ENCODE measurements at places on chromosomes 7 and 10.

- DNase-seq, result no peak
These were observed 46.4 kb downstream of the MTURN start for GRCh38 chr7:30181211-30181610.

GRCh38 chr10:77189075-77189474, 448.5 kb downstream of the KCNMA1 start:
- no peak for DNase-seq

DNA sequence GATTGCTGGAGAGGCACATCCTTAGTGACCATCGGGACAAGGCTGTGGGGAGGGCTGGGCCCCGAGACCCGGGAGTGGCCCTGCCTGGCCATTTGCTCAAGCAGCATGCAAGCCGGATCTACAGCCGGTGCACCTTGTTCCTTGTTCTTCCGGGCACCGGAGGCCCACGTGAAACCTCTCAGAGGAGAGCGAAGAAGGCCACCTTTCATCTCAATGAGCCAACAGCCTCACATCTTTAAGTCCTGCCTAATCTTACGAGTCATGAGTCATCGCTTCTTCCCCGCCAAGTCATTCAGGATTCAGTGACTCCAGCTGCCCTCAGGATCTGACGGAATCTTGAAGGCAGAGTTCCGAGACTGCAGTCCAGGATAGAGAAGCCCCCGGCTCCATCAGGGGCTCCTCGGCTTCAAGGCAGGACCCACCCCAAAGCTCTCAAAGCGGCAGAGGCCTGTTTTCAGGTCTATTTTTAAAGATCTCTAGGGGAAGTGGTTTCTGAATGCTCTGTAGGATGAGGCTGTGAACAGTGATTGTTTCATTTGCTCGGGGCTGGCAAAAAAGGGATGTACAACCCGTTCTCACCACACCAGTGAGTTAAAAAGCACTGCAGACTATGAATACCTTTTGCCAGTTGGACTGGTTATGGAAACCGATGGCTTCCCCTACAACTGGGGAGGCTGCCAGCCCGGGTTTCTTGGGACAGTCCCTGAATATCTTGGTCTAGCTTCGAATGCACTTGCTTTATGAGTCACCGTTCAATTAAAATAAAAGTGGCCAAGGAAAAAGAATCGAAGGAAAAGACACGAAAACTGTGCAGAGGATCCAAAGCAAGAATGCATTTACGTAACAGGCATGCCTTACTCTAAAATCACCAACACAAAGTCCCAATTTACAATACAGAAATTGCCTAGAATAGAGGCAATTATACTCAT, 57.2 kb upstream of the ECHDC3 start:
- peak; percentile 93 for DNase-seq

GRCh38 chr10:91022924-91023699, 102.2 kb upstream of the ANKRD1 start:
- DNase-seq, result no peak

DNA sequence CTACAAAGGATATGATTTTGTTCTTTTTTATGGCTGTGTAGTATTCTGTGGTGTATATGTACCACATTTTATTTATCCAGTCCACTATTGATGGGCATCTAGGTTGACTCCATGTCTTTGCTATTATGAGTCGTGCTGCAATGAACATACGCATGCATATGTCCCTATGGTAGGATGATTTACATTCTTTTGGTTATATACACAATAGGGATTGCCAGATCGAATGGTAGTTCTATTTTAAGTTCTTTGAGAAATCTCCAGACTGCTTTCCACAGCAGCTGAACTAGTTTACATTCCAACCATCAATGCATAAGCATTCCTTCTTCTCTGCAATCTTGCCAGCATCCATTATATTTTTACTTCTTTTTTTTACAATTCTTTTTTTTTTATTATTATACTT, 35.6 kb upstream of the FAM13C start:
- DNase-seq, result no peak

GRCh38 chr10:17073725-17074540, 55.7 kb downstream of the CUBN start:
- DNase-seq, result no peak

DNA sequence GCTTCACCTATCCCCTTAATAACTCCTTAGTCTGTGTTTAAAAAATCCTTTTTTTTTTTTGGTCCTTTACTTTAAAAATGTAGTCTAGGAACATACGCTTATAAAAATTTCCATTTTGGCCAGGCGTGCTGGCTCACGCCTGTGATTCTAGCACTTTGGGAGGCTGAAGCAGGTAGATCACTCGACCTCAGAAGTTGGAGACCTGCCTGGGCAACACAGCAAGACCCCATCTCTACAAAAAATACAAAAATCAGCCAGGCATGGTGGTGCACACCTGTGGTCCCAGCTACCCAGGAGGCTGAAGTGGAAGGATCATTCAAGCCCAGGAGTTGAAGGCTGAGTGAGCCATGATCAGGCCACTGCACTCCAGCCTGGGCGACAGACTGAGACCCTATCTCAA, 14.8 kb downstream of the KAZALD1 start:
- DNase-seq, result no peak

DNA sequence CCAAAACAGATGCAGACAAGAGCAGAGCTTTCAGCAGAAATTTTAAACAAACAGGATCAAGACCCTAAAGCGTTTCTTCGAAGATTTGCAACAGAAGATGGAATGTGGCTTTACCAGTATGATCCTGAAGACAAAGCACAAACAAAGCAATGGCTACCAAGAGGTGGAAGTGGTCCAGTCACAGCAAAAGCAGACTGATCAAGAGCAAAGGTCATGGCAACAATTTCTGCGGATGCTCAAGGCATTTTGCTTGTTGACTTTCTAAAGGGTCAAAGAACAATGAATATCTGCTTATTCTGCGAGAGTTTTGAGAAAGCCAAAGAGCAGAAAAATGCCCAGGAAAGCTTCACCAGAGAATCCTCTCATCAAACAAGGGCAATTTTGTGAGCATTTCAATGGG, 130.4 kb downstream of the MBL2 start:
- DNase-seq, result no peak
